Gastroesophageal sphincter (tissue), 4 donors: ENCODE measurements at places on chromosomes 6 and 20.
A peak's percentile ranks its signal among the peaks of the same experiment; 100 is the strongest.

GRCh38 chr20:23654000-23654399 lies 16.2 kb upstream of the CST3 start:
- ATAC-seq: no peak

DNA sequence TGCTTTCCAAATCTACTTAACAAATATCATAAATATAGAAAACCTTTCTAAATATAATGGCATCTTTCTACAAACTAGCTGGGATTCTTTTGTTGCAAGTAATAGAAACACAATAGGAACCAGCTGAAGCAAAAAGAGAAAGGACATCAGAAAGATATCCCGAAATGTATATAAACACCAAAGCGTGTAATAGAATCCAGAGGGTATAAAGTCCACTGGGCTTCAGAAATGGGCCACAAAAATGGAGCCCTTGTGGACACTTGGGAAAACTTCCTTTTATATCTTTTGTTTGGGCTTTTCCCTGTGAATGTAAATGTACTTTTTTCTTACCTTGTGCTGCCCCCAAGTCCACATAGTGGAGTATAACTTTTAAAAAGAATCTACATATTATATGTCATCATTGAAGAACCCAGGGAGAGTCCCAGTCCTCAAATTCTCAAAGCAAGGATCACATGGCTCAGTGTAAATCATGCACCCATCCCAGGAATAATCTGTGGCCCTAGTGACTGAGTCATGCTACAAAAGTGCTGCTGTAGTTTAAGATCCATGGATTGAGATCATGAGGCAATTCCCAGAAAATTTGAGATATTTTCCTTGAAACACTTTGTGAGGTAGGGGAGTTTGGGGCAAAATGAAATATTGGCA lies 457.0 kb downstream of the EPM2A start:
- ATAC-seq: no peak

DNA sequence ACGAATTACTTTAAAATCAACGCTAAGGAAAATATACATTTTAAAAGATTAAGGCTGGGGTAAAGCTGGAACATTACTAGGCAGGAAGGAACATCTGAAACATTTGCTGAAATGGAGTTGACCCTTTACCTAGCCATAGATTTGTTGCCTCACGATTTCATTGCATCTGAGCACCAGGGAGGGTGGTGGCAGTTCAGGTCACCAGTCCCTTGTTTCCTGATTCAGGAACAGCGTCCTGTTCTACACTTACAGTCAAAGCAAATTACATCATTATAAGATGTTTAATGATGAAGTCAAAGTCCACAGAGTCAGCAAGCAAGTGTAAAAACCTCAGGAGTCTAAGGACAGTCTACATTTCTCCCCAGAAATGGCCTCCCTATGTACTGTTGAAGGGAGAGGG lies 9.0 kb upstream of the MICA start:
- ATAC-seq: no peak

DNA sequence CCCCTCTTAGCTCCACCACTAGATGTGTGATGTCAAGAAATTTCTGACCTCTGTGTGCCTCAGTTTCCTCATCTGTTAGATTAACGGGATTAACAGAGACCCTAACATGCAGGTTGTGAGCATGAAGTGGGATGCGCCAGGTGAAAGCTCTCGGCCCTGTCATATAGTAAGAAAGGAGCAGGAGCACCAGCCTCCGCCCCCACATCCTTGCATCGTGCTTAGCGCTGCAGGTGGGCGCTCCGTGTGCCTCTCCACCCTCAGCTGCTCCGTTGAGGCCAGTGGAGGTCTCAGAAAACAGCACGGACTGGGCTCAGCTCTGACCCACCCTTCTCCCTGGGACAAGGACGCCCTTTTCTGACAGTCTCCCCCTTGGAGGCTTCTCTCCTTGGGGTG lies 63.4 kb downstream of the TCP11 start:
- ATAC-seq: no peak

GRCh38 chr6:134416418-134417154 lies 98.7 kb upstream of the SGK1 start:
- ATAC-seq: no peak

DNA sequence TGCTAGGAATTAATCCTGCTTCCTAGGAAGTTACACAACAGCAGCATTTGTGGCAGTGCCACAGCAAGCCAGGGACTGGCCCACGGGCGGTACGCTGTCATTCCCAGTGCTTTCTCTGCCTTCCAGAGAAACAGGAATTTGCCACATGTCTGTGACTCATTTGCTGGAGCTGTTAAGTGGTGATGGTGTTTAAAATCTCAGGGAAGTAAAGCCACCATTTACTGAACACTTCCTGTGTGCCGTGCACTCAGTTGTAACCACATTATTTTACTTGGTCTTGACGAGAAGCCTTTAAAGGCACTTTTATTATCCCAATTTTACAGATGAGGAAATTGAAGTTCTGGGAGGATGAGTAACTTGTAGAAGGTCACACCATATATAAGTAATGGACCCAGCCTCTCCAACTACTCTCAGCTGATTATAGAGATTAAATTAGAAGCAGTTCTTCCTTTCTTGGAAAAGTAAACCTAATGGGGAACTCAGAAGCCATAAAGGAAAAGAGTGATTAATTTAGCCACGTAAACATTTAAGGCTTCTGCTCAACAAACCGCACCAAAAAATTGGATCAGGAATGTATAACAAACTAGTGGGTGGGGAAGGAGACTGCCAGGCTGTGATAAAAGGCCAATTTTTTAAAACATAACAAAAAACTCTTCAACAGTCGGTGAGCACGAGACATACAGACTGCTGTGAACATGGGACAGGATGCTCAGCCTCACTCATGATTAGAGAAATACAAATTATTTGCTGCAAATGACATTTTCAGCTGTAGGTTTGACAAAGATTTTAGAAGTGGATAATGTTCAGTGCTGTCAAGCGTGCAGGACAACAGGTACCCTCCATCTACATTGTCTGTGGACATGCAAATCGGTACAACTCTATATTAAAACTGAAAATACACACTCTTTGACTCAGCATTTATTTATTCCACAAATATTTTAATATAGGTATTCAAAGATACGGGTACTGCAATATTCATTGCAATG lies 311.2 kb downstream of the NRN1 start:
- peak; percentile 65 for ATAC-seq

- ATAC-seq: no peak
Observed at GRCh38 chr6:16249971-16250370, 11.6 kb downstream of the GMPR start.

GRCh38 chr6:4806791-4807190 lies 30.6 kb downstream of the CDYL start:
- no peak for ATAC-seq

DNA sequence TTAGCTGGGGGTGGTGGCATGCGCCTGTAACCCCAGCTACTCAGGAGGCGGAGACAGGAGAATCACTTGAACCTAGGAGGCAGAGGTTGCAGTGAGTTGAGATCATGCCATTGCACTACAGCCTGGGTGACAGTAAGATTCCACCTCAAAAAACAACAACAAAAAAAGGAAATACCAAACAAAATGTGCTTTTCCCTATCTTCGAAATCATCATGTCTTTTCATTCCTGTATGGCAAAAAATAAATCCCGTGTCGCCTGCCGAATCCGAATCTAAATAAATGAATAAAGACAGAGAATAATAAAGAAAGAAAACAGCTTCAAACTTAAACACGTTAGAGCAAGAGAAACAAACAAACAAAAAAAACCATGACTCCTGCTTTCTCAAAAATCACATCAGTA lies 11.8 kb downstream of the B4GALT5 start:
- no peak for ATAC-seq

DNA sequence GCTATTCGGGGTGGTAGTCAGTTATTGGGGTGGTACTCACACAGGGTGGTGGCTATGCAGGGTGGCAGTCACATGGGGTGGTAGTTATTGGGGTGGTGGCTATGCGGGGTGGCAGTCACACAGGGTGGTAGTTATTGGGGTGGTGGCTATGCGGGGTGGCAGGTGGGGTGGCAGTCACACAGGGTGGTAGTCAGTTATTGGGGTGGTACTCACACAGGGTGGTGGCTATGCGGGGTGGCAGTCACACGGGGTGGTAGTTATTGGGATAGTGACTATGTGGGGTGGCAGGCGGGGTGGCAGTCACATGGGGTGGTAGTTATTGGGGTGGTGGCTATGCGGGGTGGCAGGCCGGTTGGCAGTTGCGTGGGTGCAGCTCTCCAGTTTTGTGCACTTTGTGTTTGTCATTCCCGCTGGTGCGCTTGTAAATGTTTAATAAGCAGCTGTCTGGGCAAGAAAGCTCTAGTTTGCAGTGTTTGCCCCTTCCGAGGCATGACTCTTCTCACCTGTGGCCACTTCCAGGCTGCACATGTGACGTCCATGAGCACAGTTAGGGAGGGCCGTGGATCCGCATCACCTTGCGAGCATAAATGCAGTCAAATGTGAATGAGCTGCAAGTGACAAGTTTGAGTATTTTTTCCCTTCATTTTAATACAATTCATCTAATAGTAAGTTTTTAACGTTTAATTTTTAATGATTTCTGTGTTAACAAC lies 219.0 kb upstream of the CST7 start:
- ATAC-seq: no peak

DNA sequence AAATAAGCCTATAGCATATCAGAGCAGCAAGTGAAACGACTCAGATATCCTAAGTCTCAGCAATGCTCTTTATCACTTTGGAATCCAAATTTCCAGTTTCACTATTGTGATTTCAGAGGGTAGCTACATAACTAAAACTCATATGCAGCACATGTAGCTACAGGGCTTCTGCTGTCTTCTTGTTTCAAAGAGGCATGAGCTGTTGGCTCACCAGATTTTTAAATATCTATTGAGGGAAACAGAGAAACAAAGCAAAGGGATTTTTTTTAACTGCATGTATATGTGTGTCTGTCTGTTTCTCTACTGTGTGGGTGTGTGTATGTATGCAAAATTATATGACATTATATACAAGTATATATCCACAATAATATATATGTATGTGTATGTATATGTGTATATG lies 258.4 kb downstream of the HDGFL1 start:
- peak; percentile 5 for ATAC-seq

- ATAC-seq: no peak
Observed at GRCh38 chr20:48926821-48927220, 5.3 kb downstream of the ARFGEF2 start.

GRCh38 chr6:14417377-14417776 lies 299.8 kb downstream of the CD83 start:
- no peak for ATAC-seq

- no peak for ATAC-seq
Observed at GRCh38 chr6:112909781-112910180, 562.7 kb downstream of the RFPL4B start.

- ATAC-seq: no peak
Observed at GRCh38 chr20:59643615-59644061, 39.3 kb downstream of the PHACTR3 start.

- no peak for ATAC-seq
Observed at GRCh38 chr6:9581155-9581554, 833.7 kb downstream of the TFAP2A start.

GRCh38 chr6:150981095-150981494 lies 115.6 kb downstream of the MTHFD1L start:
- peak; percentile 65 for ATAC-seq

DNA sequence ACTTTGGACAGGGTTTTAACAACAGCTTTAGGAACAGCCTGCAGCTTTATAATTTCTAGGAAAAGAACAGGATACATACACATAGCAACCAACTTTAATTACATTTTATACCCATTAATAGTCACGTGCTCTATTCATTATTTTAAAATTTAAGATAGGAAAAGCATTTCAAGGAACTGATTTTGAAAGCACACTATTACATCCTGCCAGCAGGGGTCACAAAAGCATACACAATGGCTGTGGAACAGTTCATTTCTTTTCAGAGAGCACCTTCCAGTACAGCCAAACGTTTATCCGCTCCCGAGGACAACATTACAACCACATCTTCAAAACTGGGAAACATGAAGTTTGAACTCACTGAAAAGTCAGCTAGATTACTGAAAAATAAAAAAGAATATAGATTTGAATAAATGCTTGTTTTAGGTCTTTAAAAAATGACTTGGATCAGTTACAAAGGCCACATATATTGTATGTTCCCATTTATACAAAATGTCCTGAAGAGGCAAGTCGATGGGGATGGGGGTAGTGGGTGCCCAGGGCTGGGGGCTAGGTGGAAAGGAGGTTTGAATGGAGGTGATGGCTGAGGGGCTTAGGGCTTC lies 104.6 kb upstream of the EXOC2 start:
- ATAC-seq: peak; percentile 75

DNA sequence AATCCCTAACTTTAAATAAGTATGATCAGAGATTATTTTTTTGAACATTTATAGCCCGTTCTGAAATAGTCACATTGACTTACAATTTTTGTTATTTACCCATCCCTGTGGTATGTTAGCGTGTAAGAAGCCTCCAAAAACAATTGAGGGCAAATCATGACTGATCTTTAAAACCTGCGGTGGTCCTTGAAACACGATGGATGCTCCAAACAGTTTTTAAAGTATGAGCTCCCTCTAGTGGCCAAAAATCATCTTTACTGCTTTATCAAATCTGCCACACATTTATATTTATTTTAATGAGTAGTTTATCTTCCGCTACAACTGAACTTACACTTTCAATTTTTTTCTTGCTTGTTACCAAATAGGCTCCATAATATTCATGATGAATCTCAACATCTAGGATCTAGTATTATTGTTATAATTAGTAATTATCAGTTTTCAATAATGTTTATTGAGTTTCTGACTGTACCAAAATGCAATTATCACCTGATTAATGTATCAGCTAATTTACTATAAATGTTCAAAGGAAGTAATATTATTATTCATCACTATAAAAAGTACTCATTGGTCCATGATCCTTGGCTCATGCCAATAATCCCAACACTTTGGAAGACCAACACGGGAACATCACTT lies 52.2 kb downstream of the MARCKS start:
- ATAC-seq: no peak

DNA sequence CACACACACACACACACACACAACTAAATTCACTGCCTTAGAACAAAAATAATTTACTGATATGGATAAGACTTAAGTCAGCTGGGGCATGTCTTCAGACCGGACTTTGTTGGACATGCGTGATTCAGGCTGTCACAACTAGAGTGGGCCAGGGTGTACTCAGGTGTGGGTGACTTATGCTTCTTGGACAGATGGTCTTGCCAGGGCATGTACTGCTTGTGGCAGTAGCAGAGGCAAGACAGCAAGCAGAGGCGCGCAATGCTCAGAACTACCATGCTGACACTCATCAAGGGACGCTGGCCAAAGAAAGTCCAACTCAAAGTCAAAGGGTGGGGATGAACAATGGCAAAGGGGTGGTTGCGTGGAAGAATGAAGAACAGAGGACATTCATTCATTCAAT lies 437.5 kb downstream of the CBLN4 start:
- no peak for ATAC-seq

- no peak for ATAC-seq
Observed at GRCh38 chr6:106980926-106981325, 6.4 kb upstream of the CD24 start.

DNA sequence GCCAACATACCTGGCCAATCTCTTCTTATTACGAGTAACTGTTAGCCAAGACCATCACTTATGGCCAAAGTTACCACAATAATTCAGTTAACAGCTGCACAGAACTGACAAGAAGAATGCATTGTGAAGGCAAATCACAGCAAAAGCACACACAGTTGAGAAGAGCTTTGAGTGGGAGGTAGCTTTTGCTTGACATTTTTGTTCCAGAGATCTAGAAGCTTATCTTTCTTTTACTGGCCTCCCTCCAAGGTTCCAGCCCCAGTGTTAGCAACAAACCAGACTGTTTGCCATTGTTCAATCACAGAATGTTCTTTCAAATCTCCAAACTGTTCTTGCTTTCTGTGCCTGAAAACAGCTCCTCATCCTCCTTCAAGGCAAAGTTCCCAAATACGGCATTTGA lies 35.9 kb upstream of the IRAK1BP1 start:
- no peak for ATAC-seq
